D341Med (cell line): ENCODE measurements at places on chromosomes 4 and X.

- no peak for DNase-seq
Observed at GRCh38 chr4:151993521-151993920, 232.7 kb upstream of the GATB start.

DNA sequence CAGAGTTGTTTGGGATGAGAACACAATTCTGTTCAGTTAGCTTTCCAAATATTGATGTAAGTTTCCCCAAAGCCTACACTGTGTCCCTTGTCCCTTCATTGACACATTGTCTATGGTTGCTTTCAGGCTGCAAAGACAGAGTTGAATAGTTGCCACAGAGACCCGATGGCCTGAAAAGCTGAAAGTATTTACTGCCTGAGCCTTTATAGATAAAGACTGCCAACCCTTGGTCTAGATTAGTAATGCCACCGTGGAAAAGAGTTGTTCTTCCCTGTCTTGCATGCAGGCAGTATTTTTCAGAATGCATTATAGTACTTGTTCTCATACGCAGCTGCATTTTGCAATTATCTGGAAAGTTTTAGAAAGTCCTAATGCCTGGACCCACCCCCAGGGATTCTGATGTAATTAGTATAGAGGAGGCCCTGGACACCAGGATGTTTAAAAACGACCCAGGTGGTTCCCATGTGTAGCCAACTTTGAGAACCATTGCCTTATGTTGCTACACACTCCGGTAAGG lies 180.8 kb downstream of the FRMPD4 start:
- no peak for DNase-seq

GRCh38 chr4:189785257-189785656 lies 155.4 kb upstream of the FRG1 start:
- no peak for DNase-seq

DNA sequence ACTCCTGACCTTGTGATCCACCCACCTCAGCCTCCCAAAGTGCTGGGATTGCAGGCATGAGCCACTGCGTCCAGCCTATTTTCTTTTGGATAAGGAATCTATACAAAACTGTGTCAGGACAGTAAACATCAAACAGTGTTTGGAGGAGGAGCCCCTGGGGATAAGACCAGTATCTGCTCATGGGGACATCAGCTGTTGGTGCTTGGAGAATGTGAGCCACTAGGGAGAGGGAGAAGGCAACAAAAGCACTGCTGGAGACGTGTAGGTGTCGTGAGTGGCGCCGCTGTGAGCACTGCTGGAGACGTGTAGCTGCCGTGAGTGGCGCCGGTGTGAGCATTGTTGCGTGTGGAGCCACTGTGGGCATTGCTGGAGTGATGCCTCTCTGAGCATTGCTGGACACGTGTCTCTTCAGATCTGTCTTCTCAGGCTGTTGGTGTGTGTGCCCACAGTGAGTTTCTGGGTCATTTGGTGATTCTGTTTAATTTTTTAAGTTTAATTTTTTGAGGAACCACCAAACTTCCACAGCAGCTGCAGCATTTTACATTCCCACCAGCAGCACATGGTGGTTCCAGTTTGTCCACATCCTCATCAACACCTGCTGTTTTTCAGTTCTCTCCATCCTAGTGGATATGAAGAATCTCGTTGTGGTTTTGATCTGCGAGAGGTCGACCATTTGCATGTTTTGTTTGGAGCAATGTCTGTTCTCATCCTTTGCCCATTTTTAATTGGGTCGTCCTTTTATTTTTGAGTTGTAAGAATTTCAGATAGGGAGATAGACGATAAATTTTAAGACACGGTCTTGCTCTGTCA lies 19.0 kb downstream of the DGKQ start:
- DNase-seq, result no peak

GRCh38 chr4:86108137-86108536 lies 251.7 kb downstream of the MAPK10 start:
- no peak for DNase-seq

GRCh38 chr4:101418055-101418454 lies 70.7 kb upstream of the PPP3CA start:
- DNase-seq, result no peak

- DNase-seq, result no peak
Observed at GRCh38 chr4:174524242-174524641, 2.0 kb upstream of the HPGD start.

GRCh38 chr4:163196926-163197480 lies 30.3 kb upstream of the NAF1 start:
- no peak for DNase-seq

DNA sequence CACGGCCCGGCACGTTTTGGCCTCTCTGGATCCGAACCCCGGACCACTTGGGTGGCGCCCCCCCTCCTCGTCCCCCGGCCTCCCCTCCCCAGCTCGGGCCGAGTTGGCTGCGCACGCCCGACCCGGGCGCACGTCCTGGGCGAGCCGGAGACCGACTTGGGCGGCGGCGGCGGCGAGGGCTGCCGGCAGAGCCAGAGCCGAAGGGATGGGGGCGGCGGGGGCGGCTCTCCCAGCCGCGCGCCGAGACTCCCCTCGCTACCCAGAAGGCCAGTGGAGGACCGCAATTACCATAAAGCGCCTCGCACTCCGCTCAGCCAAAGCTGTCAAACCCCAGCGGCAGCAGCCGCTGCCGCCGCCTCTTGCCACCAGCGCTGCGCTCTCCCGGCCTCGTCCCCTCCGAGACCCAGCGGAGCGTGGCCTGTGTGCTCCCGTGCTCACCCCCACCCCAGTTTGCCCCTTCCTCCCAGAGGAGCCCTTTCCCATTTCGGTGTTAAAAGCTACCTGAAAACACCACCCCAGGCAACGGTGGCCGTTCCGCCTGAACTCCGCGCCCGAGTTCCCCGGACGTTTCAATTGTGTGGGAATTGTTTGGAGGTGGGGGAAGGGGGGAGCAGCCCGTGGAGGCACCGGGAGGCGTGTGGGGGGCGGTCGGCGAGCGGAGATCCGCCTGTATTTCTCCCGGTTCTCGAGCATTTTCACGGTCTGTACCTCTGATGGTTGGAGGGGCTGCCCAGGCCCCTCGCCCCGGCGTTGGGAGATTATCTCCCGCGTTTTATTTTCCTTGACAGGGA lies 701 bp upstream of the BCOR start:
- peak; percentile 67 for DNase-seq

GRCh38 chr4:38866973-38867477 lies 581 bp upstream of the FAM114A1 start:
- no peak for DNase-seq

DNA sequence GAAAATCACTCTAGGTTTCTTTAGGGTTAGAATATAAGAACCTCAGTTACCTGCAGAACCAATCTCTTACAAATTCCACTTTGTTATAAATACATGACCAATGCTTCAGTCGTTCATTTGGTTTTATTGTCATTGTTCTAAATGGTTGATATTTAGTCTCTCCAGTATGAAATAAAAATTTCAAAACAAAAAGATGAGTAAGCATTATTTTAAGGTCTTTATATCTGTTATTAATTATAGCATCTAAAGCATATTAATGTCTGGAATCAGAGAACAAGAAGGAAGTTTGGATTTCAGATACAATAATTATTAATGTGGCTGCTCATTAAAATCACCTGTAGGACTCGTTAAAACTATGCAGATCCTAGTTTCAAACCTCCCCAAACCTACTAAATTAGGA lies 265.4 kb upstream of the CXorf51A start:
- DNase-seq, result no peak

GRCh38 chr4:186121057-186121456 lies 16.6 kb downstream of the FAM149A start:
- no peak for DNase-seq

DNA sequence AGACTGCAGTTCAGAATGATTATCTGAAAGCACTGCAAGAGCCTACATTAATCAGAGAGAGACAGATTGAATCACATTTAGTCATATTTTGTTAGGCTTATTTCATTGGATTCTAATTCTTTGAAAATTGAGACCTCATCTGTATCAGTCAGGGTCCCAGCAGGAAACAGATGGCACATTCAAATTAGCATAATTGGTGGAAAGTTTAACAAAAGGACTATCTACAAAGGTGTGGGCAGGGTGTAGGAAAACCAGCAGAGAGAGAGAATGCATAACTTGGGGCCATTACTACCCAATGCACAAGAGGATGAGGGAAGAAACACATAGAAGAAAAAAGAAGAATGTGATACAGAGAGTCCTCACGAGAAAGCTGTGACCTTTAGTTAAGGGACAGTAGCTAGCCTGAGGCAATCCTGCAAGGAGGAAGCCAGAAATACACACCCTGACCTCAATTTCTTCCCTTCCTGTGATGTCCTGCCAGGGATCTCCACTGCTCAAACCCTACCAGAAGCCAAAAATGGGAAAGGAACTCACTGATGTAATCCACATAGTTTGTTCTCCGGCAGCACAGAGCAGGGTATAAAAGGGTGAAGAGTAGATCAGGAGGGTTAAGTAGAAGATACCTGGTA lies 17.7 kb upstream of the XKRX start:
- DNase-seq, result no peak

DNA sequence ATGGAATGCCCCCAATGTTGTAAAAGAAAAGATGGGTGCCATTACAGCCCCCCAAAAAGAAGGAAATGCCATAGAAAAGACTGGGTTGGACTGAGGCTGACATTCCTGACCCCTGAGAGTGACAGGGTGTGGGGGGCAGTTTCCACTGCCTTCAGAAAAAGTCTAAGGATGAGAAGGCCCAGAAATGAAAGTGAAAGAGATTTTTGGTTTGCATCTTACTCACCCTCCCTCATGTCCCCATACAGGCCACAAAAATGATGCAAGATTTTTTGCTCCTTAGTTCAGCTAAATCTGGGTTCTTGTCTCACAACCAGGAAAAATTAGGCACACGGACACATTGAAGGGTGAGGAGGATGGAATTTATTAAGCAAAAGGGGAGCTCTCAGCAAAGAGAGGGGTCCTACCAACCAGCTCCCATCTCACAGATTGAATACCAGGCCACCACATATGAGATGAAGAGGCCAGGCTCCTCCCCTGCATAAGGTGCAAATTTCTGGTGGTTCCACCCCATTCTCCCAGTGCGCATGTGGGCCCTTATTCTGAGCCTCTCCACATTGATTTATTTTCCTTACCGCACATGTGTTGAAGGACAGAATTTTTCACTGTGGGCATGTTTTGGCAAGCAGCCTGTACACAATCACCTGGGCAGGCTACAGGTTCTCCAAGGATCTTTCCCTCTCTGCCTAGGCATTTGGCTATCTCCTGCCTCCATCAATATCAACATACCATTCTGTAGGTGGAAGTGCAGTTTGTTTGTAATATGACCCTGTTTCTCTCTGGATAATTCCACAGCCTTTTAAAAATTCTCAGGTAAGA lies 18.8 kb downstream of the PPP4R3C start:
- no peak for DNase-seq

DNA sequence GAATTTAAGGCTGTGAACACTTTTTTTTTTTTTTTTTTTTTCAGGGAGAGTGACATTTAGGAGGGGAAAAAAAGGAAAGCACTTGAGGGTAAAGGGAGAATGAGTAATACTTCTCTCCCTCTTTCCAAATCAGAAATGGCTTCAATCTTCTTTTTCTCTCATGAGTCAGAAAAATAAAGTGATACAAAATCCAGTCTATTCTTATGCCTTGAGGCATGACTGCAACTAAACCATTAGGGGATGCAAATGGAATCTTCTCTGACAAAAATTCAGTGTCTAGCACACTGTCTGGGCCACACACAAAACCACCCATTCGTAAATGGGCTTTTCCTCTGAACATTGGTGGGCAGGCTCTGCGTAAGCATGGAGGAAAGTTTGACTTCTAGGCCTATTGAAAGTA lies 46.7 kb upstream of the POU4F2 start:
- DNase-seq, result no peak

GRCh38 chrX:17488036-17488435 lies 113.0 kb downstream of the NHS start:
- DNase-seq, result no peak

GRCh38 chr4:187417721-187418120 lies 577.9 kb upstream of the ZFP42 start:
- DNase-seq, result no peak

- no peak for DNase-seq
Observed at GRCh38 chr4:40192114-40193015, 4.5 kb upstream of the RHOH start.

DNA sequence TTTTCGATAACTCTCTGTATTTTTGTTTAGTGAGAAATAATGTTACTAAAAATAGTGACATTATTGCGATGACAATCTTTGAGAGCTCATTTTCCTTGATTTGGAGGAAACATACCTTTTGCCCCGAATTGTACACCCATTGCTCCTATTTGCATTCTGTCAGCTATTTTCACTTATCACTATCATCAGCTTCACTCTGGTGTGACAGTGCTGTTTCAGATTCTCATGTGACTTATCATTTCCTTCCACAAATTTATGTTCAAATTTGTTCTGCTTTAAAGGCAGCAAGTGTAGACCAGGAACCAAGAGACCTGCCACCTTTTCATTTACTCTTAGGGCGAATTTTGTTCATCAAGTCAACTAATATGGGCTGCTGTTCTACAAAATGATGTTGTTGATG lies 179.4 kb downstream of the RBM46 start:
- no peak for DNase-seq

- no peak for DNase-seq
Observed at GRCh38 chr4:7425124-7425523, 9.6 kb downstream of the PSAPL1 start.

DNA sequence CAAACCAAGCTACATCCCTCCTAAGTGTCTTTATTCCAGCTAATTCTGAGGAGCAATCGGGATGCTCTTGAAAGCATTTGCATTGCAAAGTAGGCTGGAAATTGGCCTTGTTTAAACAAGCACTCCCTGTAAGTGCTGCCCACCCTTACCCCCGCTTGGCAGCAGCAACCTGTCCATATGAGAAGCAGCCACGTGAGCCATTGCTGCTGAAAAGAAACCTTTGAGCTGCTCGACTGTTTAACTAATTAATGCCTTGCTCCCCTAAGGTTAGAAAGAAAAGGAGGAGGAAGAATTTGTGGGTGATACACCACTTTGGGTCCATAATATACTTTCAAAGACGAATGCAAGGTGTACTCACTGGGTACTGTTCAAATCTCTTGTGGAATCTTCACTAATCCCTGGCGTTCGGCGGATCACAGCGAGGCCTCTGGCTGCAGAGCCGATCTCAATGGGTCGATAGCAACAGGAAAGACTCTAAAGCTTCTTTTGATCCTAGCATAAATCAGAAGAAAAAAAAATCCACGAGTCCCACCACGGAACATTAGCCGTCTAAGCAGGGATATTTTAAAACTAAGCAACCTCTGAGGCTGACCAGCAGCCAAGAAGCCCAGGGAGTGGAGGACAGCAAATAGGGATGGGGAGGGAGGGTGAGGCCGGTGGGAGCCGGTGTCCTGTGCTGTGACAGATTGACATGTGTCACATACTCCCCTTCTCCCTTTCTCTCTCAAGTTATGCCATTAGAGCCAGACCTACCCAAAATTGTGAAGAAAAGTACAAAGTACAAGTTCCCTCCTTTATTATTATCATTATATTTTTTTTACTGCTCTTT lies 37.2 kb upstream of the MGST2 start:
- peak; percentile 66 for DNase-seq

DNA sequence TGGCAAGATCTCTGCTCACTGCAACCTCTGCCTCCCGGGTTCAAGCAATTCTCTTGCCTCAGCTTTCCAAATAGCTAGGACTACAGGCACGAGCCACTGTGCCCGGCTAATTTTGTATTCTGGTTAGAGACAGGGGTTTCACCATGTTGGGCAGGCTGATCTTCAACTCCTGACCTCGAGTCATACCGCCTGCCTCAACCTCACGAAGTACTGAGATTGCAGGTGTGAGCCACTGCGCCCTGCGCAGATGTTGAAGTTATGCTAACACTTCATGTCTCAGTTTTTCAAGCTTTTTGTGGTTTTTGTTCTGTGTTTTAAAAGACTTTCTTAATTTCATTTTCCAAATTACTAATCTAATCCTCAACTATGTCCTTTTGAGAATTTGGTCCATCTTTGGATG lies 154.4 kb upstream of the TLL1 start:
- DNase-seq, result no peak

GRCh38 chr4:18684932-18685331 lies 663.4 kb upstream of the LCORL start:
- no peak for DNase-seq

- no peak for DNase-seq
Observed at GRCh38 chr4:73259571-73260090, 1.0 kb upstream of the ANKRD17 start.
